ENCODE measurements at places on chromosomes 13 and 19. TPM values are rescaled to one million over a fixed set of nuclear protein-coding genes. Genes with fewer than 3 reads are reported as not detected.

DNA sequence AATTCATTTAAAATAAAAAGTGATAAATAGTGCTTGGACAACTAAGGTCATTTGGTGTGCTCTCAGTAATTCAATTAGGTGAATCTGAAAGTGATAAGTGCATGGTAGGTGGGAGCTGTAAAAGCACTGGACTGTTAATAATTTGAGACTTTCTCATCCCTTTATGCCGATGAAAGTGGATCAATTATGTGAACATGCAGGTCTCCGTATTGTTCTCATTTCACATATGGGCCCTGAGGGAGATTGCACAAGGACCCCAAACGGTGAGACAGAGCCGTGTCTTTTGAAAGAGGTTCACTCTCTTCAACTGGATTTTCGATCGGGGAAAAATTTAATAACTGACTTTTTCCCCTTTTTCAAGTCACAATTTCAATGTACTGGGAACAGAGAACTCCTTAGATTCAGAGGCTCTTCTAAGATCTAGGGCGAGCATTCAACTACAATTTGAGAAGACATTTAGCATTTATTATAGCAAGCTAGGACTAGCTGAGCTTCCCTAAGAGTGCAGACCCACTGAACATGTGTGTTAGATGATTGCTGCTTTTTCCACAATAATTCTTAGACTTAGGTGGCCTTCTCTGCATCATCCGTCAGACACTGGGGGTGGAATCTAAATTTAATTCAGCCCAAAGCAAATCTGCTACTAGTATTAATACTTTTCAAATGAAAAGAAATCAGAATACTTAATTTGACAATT is 347.6 kb downstream of the OXGR1 start:
- DNase-seq: no peak

DNA sequence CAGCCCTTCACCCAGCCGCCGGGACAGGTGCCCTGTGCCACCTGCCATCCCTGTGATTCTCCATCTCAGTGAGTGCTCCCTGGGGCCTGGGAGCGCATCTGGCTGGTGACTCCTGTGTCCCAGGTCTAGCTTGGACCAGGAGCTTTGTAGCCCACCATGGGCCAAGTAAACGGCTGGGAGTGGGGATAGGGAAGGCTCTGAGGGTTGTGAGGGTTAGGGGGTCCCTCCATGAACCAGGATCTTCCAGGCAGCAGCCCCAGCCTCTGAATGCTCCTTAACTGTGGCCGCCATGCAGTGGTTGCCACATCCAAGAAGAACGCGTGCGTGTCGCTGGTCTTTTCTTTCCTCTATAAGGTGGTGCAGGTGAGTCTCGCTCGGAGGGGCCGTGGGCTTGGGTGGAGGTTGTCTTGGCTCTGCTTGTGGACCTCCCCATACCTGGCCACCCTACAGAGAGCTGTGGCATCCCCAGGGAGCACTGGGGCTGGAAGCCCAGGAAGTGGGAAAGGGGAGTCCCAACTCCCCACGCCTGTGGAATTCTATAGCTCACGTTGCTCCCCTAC is 8.4 kb downstream of the AP1M1 start:
- no peak for DNase-seq

DNA sequence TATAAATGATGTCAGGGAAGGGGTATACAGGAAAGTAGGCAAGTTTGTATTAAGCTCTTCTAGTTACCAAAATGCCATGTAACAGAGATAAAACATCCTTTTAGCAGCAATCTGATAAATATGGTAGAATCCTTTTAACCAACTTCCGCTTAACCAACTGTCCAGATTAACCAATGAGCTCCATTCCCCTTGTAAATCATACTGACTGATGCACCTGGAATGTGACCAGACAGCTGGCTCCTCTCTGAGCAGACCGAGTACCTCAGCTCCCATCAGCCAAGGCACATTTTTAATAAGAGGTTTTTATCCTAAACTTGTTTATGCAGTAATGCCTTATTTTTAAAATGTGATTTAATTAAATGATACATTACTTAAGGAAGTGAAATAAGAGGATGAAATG is 66.4 kb downstream of the KLF12 start:
- no peak for DNase-seq

- DNase-seq: no peak
These were observed 27.0 kb upstream of the METTL21C start for GRCh38 chr13:102721800-102722231.

DNA sequence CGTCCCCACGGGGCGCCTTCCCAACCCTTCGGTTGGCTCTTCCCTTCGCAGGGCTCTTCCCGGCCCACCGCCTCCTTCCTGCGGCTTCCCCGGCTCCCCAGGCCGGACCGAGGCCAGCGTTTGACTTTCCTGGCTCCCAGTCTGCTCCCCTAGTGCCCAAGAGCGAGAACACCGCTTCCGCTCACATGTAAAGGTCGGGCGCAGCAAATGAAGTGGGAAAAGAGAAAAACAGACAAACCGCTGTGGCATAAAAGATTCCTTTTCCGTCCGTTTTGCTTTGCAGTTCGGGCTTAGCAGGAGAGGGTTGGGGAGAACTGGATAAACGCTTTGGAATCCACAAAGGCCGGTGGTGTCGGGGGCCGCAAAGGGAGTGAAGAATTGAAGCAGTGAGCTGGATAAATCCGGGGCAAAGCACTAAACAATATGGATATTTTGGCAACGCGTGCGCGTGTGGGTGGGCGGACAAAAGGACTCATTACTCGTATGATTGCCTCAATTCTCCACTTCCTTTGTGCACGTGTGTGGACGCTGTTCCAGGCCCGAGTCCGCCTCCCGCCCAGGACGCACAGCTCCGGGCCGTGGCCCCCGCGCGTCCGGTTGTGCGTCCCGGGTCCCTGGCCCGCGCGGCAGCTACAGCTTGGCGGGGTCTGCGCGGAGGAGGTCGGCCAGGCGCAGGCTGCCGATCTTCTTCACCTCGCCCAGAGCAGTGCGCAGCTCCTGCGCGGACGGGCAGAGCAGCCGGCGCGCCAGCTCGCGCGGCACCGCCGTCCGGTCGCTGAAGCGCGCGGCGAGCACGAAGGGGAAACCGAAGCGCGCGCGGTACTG is 8.6 kb upstream of the CDX2 start:
- no peak for DNase-seq

DNA sequence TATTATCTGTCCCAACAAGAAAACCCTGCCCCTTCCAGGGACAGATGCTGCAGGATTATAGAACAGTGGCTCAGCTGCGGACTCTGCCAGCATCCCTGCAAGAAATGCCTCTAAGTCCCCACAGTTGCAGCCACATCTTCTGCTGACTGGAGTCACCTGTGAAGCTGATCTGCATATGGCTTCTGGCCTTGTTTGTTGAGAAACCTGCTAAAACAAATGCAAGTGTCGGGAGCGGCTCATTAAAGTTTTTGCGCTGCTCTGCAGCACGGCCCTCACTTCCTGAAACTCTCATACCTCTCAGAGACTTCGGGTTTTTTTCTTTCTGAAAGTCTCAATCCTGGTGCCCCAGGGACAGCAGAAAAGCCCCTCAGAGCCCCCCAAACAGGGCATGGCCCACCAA is 725.0 kb downstream of the UQCRFS1 start:
- no peak for DNase-seq

GRCh38 chr13:41352935-41353840 is 42.1 kb downstream of the NAA16 start:
- DNase-seq: no peak

- no peak for DNase-seq
These were observed 5.8 kb downstream of the CHAMP1 start for GRCh38 chr13:114320065-114320464.

DNA sequence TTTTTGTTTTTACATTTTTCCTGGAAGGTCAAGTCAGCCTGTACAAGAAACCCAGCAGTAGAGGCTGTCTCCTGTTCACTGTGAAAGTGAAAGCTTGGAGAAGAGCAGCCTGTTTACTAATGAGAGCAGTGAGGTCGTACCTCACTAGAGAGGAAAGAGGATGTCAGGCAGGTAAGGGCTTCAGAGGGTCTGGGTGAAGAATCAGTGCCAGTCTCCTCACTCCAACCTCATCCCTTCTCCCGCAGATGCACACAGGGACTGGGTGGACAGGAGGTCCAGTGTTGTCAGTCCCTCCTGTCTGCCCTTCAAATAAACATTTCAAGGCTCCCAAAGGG is 462.5 kb downstream of the KLF5 start:
- no peak for DNase-seq

GRCh38 chr19:51460164-51460992 is 2.1 kb upstream of the SIGLEC8 start:
- DNase-seq: no peak

DNA sequence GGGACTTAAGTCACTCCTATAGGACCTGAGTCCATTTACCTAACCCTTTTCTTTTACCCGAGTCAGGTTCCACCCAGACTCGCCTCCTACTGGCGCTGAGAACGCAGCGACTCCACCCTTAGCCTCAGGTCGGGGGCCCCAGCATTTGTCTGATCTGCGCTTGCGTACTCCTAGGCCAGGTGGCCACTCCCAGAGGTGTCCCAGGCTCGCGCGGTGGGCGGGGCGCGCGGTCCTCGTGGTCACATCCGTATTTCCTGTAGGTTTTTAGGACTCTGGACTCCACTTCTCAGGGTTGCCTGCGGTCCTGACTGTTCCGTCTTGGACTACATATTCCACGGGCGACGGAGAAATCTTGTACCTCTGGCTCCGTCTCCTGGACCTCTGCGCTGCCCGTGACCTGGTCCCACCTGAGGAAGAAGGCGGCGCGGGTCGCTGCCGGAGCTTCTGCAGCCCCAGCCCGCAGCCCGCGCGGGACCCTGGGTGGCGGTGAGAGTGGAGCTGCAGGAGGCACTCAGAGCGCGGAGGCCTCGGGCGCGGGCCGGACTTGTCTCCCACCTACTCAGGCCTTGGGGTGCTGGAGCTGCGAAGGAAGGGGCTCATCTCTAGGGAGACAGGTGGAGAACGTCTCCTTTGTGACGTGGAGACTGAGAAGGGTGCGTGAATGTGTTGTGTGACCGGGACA is 11.0 kb upstream of the ZNF573 start:
- no peak for DNase-seq

DNA sequence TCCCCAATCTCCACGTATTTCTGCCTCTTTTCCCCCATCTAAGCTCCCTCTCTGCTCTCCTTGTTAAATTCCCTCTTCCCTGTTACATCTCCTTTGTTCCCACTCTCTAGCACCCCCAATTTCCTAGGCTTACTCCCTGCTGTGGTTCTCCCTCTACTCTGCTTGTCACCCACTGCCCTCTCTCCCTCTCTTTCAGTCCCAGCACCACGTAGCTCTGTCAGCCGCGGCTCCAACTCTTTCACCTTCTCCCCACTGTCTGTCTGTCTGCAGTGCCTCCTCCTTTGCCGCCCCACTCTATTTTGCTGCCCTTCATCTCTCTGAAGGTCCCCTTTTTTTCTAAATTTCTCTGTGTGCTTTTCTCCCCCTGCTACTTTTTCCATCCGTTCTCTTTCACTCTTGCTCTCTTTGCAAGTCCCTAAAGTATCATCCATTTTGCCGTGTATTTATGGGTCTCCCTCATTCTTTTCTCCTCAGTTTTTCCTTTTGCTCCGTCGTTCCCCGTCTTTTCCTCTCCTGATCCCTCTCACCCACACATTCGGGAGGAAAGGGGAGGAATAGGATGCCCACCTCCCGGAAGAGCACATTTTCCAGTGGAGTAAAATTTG is 937 bp downstream of the ZNF841 start:
- DNase-seq: no peak

The NFKBIB gene
- total RNA-seq: 34.1 TPM

The ARL11 gene
- 0.13 TPM for total RNA-seq

The ZNF569 gene
- total RNA-seq: 6.5 TPM

The SRRM5 gene
- total RNA-seq: 0.33 TPM

The EDNRB gene
- 48.5 TPM for total RNA-seq

Data from esophagus muscularis mucosa (tissue), 4 donors.